ENCODE measurements at places on chromosomes 4 and X.

DNA sequence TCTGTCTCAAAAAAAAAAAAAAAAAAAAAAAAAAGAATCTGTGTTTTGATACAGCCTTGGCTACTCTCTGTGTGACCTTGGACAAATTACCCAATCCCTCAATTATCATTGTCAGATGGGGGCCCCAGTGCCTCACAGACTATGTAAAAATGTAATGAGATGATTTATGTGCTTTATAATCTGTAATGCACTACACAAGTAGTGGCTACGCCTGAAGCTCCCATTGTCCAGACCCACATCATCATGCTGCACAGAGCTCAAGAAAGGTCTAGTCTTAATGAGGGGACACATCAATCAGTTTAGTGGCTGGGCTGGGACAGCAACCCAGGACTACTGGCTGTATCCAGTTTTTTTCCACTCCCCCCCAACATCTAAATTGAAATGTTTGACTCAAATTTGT is 308.3 kb downstream of the DCHS2 start:
- DNase-seq: no peak

- DNase-seq: no peak
Observed at GRCh38 chrX:101999644-102000539, 68.1 kb upstream of the ZMAT1 start.

DNA sequence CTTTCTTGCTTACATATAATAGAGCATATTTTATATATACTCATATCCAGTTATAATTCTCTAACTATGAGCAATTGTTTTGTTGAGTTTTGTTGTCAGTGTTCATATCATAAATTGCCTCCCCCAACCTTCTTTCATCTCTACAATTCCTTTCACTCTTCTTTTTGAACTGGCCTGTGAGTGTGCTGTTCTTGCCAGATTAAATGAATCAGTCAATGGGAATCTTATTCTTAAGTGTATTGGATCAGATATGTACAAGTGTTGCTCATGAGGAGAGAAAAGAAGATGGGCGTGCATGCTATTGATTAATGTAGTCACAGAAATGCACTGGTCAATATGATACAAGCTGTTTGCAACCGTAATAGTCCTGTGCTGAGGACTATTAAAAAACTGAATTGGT is 728.1 kb upstream of the MAGEB2 start:
- DNase-seq: no peak

DNA sequence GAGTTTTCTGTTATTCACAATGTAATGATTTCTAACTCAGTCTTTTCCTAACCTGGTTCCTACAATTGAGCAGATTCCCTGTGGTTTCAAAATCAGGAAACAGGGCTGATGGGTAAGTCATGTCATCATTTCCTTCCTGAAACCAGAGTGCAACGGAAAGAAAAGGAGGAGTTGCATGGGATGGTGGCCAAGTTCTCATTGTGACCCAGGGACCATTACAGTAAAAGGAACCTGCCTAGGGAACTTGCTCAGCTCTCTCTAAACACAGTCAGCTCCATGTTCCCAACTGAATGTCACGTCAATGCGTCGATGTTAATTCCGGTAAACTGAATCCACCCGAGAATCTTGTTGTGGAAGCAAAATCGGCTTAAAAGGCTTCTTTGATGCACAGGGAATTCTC is 51.2 kb downstream of the LGI2 start:
- no peak for DNase-seq

GRCh38 chr4:161454860-161455259 is 708.9 kb downstream of the FSTL5 start:
- DNase-seq: no peak

GRCh38 chr4:67696061-67696460 is 4.9 kb downstream of the UBA6 start:
- DNase-seq: no peak

- DNase-seq: no peak
Observed at GRCh38 chr4:21195682-21196081, 495.4 kb downstream of the PACRGL start.

DNA sequence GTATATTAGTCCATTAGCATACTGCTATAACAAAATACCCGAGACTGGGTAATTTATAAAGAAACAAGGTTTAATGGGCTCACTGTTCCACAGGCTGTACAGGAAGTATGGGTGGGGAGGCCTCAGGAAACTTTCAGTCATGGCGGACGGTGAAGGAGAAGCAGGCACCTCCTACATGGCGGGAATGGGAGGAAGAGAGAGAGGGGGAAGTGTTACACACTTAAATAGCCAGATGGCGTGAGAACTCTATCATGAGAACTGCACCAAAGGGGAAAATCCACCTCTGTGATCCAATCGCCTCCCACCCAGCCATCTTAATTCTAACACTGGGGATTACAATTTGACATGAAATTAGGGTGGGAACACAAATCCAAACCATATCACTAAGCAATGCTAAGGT is 98.9 kb upstream of the SH3RF1 start:
- no peak for DNase-seq

- DNase-seq: no peak
Observed at GRCh38 chr4:152999346-153000075, 63.4 kb downstream of the FHDC1 start.

GRCh38 chr4:88794087-88794690 is 96.6 kb upstream of the NAP1L5 start:
- no peak for DNase-seq

DNA sequence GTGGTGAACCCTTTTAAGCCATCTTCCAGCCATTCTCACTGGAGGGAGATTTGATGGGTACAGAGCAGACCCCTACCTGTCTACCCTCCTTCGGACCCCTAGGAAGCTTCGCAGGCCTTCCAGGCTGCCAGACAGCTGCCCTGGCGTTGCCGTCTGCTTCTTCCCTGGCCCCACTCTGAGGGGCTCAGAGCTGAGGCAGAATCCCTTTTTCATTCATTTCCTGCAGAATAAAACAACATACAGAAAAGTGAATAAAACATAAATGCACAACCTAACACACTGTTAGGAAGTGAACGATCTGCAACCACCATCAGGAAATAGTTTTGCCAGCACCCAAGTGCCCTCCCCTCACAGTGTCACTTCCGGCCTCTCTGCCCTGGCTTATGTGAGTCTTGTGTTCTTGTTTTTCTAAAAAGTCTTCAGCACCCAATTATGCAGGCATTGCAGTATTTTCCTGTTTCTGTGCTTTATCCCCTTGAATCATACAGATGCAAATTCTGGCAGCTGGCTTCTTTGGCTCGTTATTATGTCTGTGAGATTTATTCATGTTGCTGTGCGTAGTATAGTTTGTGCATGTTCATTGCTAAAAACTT is 5.6 kb upstream of the ADD1 start:
- DNase-seq: no peak

DNA sequence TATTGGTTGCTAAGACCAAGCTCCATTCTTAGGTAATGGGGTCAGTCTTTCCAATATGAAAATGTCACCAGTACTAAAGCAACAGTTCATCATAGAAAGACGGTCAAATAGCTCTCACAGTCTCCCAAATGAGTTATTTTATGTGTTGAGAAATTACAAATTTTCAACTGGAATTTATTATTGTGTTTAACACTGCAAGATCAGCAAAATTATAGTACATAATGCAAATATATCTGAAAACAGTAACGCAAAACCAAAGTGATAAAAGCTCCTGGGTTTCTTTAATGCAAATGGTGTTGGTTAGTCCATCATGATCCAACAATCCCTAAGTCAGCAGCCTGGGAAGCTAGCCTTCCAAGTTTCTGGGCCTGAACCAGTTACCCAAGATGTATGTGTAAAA is 61.5 kb upstream of the EGFL6 start:
- no peak for DNase-seq

DNA sequence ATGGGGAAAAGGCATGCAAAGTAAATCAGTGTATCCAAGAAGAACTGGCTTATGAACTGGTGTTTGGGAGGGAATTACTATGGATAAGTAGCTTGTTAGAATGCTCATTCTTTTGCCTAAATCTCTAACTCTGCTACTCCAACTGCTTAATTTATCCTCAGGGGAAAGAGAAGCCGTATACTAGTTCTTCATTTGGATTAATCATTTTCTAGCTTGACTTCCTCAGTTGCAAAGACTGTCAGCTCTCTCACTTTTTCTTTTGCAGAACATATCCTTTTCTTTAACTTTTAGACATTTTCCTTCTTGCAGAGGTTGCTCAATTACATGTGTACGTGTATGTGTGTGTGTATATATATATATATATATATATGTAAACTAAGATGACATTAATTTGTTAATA is 21.9 kb downstream of the GPRIN3 start:
- no peak for DNase-seq

GRCh38 chr4:37482236-37482913 is 203.8 kb downstream of the RELL1 start:
- DNase-seq: no peak

- peak; percentile 19 for DNase-seq
Observed at GRCh38 chrX:100635989-100636320, 651 bp downstream of the TSPAN6 start.

DNA sequence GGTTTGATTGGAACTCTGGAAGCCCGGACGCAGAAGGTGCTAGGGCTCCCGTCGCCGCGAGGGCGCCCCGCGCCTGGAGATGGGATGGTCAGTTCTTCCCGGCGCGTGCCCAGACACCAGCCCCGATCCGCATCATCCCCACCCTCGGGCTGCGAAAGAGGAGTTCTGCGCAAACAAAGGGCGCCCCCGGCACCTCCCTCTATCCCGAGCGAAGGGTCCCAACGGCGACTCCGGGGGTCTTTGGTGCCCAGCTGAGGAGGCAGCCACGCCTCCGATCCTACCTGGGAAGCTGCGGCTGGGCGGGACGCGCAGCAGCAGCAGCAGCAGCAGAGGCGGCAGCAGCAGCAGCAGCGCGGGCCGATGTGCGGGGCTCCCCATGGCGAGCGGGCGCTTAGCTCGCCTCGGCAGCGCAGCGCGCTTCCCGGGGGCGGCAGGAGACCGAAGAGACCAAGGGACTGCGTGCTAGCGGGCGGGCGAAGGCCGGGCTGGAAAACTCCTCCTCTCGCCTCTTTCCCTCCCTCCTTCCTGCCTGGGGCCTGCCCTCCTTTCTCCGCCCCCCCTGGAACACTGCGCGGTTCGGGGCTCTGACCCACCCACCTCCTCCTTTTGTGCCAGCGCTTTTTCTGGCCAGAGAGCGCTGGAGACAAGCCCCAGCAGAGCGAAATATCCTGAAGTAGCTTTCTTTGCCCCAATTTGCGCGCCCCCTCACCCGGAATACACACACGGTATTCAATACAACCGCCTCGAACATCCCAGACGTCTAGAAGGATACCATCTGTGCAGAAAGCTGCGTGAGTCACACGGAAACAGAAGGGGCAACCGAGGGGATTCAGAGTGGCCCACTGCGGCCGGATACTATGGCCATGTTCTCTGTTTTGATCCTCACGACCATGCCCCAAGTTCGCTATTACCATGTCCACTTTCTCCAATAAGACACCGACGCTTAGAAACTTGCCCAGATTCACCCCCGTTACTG is at the start of gene SRPX:
TSS of gene SRPX (minus strand) at position 457 of the 976 bp plus-strand sequence. CDS start at position 378, 79 bp downstream.
- peak; percentile 20 for DNase-seq

DNA sequence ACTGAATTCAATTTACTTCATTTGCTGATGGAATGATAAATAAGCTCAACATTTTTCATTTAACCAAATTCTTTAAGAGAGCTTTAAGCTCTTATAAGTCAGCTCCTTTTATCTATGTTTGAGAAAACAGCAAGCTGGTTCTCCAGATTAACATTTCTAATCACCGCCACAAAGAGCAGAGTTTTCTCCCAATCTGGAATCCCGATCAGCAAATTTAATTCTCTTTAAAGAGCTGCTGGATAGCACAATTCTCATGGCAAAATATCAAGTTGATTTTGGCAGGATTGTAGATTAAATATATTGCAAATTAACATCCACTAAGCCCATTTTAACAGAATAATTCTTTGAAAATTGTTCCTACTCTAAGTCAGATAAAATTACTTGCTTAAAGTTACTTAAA is 48.8 kb downstream of the RPS6KA3 start:
- DNase-seq: no peak

GRCh38 chr4:84809946-84810345 is 156.5 kb downstream of the WDFY3 start:
- DNase-seq: no peak

- DNase-seq: no peak
Observed at GRCh38 chr4:138736362-138736761, 279.2 kb upstream of the NOCT start.

- DNase-seq: no peak
Observed at GRCh38 chrX:19650996-19651395, 135.7 kb upstream of the MAP3K15 start.

DNA sequence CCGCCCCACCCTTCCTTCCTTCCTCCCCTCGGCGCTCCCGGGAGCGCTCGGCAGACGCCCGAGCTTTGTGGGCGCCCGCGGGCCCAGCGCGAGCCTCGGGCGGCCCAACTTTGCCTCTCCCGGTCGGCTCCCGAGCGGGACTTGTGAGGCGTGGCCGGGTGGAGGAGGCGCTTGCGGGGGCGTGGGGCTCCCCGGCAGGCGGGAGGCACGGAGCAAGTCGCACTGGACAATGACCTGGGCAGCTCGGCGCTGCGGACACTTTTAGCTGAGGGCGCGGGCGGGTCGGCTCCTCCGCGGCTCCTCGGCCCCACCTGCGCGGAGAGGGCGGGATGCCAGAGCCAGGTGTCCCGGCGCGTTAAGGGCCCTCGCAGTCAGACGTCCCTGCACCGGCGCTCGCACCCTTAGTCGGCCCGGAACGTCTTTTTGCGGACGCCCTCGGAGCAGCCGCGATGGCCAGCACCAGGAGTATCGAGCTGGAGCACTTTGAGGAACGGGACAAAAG is 385 bp downstream of the DCLK2 start:
- DNase-seq: no peak

DNA sequence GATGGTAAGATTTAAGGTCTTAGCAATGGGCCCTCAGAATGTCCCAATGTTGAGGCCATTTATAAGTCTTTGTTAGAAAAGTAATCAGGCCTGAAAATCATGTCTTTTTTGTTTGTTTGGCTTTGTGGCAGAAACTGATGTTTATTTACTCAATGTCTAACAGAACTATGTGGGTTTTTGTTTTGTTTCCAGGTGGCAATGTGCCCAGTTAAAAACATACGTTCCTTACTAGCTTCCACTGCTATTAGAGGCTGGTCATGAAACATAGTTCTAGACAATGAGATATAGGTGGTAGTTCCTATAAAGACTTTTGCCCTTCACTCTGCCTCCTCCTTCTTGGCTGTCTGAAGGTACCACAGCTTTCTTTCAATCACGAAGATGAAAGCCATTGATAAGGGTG is 108.8 kb downstream of the C4orf51 start:
- no peak for DNase-seq

GRCh38 chr4:89416960-89417359 is 109.4 kb upstream of the GPRIN3 start:
- DNase-seq: no peak

DNA sequence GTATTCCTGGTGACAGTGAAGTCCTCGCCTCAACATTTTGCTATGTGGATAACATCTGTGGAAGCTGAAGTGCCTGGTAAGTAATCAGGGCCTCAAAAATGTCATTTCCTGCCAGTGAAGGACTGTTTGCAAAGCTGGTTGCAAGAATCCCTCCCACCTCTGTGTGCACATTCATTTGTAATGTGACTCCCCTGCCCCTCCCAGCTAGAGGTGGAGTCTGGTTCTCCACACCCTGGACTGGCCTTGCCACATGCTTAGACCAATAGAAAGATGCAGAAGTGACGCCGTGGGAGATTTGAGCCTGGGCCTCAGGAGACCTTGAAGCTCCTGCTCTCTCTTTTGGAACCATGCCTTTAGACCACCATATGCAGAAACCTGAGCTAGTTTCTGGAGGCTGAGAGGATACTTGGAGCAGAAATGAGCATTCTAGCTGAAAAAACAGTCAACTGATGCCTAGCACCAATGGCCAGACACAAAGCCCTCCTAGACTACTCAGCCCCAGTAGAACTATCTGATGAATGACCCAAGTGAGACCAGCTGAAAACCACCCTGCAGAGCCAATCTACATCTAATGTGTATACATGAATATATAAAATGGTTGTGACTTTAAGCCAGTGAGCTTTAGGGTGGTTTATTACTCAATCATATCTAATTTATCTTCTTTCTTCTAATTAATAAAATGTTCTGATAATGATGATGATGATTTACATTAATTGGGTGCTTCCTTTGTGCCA is 47.8 kb upstream of the CRMP1 start:
- DNase-seq: peak; percentile 91

Data from NCI-H510A treated with DMSO at 0.1 percent for 48 hours (cell line).